ENCODE measurements at places on chromosomes 13 and 19.

DNA sequence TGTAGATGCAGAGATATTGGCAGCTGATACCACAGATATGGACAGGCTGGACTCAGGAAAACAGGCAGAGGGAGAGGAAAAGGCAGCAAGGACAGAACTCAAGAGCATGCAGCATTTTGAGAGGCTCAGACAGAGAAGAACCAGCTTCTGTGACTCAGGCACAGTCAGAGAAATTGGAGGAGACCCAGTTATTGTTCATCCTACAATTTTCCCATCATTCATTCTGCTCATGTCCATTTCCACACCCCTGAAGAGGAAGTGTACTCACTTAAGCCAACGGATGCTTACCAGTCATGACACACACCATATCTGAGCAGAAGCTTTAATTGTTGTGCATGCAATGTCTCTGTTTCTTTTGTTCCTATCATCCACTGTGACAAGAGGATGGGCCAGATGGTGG, 359.8 kb upstream of the HTR2A start:
- peak; percentile 84 for DNase-seq

DNA sequence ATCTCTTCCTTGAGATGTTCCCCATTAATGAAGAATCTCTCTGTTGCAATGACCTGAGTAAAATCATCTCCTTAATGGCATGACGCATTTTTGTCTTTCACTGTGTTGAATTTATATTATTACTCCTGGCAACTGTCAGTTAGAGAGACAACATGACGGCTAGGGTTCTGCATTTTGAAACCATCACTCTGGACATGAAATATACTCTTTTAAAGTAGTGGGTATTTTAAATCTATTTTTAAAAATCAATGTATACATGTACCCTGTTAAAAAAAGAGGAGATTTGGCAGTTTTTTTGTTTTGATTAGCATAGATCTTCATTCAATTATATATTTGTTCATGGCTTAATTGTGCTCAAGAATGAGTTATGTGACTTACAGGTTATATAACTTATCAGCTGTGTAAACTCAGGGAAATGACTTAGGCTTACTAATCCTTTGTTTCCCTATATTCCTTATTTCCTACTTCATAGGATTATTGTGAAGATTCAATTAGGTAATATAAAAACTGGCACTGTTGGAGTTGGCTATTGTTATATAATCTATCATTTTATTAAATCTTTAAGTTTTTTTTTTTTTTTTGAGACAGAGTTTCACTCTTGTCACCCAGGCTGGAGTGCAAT, 632.0 kb upstream of the SPRY2 start:
- no peak for DNase-seq

- DNase-seq: no peak
Observed at GRCh38 chr19:39676004-39676403, 20.3 kb downstream of the LGALS16 start.

- no peak for DNase-seq
Observed at GRCh38 chr13:46822551-46822950, 25.6 kb upstream of the ESD start.

DNA sequence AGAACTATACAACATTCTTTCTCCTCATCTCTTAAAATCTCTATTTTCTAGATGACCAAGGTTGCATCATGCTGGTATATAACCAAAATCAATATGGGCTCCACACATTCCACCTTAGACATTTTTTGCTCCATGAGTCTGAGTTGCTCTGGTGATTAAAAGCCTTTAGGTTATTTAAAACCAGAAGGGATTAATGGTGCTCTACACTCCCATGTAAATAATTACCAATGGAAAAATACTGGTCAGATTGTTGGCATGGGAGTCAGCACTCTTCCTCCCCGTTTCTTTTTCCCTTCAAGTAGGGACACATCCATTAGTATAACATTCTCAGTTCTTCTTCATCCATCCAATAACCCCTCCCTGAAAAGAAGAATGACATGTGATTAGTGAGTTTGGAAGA, 747.7 kb downstream of the PCDH17 start:
- no peak for DNase-seq

GRCh38 chr19:1163934-1164683, 10.0 kb downstream of the SBNO2 start:
- peak; percentile 31 for DNase-seq

GRCh38 chr13:23956106-23956505, 58.8 kb upstream of the C1QTNF9B start:
- DNase-seq: peak; percentile 44

GRCh38 chr19:13817018-13817614, 21.9 kb downstream of the ZSWIM4 start:
- DNase-seq: no peak

GRCh38 chr13:28117689-28118377, 17.5 kb upstream of the FLT3 start:
- no peak for DNase-seq

- peak; percentile 83 for DNase-seq
Observed at GRCh38 chr19:12757544-12758274, 6.1 kb downstream of the BEST2 start.

DNA sequence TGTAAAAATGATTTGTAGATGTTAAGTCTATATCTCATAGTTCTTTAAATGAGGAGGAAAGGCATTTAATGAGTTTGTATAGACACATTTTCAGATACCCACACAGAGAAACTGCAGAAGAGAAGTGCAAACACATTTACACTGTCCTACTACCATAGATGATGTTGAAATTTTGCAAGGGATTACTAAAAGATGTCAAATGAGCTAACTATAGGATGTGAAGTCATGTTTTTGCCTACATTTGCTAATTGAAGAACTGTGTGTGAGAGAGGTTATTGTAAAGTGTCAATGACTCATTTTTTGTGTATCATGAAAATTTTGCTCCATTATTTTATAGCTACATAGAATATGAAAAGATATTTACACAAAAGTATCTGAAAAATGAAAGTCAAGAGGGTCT, 178.9 kb downstream of the ITGBL1 start:
- no peak for DNase-seq
